ENCODE measurements at places on chromosomes 1 and 21.

DNA sequence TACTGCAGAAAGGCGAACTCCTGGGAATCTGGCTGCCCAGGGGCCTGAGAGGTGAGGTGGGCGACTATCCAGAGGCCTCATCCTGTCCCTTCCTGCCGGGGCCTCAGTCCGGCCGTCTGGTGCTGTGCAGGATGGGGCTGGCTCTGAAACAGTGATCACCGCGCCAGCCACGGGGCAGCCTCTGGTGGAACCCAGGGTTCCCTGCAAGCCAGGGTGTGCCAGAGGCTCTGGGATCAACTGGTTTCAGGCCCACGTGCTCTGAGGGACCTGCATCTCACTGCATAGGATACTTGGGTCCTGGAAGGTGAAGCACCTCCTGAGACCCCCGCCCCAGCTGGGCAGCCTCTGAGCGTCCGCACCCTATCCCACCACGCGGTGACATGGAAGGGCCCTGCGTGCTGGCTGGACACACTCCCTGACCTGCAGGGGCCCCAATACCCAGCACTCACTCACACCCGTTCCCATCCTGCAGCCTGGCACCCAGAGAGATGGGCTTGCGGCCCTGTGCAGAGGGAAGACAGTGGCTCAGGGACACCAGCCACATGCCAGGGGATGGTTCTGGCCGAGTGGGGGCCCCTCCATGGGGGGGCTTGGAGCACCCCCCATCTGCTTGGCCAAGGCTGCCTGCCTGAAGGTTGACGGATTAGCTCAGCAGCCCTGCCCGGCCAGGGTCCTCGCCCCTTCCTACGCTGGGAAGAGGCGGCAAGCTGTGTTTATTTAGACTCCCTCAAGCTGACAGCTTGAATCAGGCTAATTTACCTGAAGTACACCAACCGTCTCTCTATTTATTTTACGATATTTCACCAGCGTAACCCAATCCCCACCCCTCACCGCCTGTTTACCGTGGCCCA, 64.3 kb upstream of the TTC34 start:
- DNase-seq, result no peak

- no peak for DNase-seq
Measured at GRCh38 chr1:206581571-206581981, 30.7 kb downstream of the EIF2D start.

DNA sequence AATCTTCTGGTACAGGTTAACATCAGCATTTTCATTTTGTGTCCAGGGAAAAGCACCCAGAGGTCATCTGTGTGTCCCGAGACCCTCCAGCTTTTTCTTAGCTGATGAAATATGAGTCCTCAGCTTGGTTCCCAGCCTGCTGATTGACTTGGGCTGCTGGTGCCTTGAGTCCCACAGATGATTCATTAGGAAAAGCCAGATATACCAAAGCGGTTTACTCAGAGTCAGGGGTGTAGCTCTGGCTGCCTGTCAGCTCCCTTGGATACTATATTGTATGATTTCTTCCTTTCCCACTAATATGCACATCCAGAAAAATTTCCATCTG, 43.7 kb upstream of the MAB21L3 start:
- DNase-seq, result peak; percentile 95

DNA sequence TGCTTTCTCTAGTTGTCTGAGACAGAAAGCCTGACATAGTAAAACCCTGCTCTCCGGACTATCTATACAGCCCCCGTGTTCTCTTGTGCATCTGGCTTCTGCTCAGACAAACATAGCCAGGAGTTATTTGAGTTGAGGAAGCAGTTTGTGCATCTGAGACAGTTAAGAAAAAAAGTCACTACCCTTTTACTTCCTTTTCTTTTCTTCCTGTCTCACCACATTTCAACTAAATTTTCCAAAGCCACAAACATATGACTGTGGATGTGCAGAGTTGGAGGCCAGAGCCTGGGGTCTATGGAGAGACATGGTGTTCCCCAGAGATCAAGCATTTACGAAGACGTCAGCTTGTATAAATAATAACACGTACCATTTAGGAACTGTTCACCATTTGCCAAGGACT, 158.5 kb upstream of the FGGY start:
- DNase-seq, result no peak

GRCh38 chr1:203648276-203648675, 21.6 kb downstream of the ATP2B4 start:
- DNase-seq, result no peak

Measured in fibroblast of the aortic adventitia (primary cell).